NCI-H187 treated with DMSO at 0.1 percent for 48 hours (cell line): ENCODE measurements at places on chromosomes 3 and 15.
A peak's percentile ranks its signal among the peaks of the same experiment; 100 is the strongest.

GRCh38 chr3:194731506-194732073, 45.9 kb downstream of the FAM43A start:
- peak; percentile 29 for DNase-seq

DNA sequence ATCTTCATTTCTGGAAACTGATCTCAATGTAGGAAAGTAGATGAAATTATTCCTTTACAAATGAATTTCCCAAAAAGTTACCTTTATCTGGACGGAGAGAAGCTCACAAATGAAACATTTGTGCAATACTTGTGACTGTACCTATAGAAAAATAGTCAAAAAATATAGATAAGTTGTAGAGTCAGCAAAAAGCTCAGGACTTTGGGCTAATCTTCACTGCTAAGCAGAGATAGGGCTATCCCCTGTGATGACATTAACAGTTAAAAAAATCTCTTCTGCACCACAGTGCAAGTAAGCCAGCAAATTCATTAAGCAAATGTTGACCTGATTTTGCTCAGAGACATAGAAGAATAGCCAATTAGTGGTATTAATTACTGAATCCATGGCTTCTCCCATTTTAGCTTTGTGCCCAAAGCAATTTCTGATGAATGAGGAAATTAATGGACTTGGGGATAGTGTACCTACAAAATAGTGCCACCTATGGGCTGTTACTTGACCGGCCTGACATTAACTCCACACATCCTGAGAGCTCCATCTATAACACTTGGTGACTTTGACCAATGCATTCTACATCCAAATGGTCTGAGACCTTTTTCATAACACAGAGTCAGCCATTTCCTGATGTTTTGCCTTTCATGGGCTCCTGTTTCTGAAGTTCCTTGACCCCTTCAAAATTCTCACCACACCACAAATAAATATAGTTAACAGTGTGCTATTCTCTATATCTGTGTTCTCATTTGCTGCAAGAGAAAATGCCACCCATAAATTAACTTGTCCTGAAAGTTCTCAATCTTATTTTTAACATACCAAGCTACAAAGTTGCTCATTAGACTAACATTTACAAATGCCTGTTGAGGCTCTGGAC, 105.0 kb downstream of the SSR3 start:
- DNase-seq: peak; percentile 8

- no peak for DNase-seq
These were observed 617.5 kb upstream of the NECTIN3 start for GRCh38 chr3:110454066-110454465.

DNA sequence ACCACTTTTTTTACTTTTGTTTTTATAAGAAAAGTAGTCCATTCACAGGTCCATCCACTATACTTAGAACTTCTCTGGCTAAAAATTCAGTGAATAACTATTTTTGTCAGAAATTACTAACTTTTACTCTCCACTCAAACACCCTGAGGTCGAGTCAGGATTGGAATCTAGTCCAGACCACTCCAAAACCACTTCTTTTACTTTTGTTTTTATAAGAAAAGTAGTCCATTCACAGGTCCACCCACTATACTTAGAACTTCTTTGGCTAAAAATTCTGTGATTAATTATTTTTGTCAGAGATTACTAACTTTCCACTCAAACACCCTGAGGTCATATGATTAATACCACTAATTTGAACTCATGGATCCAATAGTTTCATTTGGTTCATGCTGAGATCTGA, 239.4 kb downstream of the RORA start:
- DNase-seq: no peak

DNA sequence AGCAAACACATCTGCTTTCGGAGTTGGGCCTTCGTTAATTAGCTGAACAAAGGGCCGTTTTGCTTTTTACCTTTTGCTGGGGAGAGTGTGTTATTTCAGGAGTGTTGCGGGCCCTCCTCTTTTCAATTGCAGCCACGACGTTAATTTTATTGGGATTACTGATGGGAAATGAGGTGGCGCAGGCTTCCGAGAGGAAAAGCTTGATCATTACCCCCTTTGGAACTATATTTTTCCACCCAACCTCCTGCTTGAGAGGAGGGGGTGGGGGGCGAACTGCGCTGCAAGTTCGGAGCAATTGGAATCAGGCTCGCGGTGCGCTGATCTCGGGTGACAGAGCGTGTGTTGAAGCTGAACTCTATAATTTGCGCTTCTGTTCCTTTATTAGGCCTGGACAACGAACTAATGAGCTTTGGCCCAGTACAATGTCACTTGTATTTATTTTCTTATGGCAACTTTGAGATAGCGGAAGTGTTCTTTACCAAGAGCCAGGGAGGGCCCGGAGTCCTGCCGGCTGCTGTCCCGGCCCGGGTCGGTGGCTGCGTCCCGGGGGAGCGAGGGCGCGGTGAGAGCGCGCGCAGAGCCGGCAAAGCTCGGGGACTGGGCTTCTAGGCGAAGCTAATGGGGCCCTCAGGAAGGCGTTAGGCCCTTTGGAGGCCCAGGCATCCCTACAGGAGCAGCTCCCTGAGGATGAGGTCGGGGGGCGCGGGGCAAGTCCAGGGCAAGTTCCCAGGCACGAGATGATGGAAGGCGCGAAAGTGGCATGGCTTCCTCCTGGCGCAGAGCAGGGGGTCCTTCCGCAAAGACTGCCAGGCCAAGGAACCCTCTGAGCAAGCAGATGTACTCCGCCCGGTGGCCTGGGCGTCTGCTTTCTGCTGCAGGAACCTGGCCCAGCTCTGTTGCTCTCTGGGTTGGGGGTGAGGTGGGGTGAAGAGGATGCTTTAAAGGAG, 12.9 kb downstream of the NR2F2 start:
- no peak for DNase-seq

DNA sequence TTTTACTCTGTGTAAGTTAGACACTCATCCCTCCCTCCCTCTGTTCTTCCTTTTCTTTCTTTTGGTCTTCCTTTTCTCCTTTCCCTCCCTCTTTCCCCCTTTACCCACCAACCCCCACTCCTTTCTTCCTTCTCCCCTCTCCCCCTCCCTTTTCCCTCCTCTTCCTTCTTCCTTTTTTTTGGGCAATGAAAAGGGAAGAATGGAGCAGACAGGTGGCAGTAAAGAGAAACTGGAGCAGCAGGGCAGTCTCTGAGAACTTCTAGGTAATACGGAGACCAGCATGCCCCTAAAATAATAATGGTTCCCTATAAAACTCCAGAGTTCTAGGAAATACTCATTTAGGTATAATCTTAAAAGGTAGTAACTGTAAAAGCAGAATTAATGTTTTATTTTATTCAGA, 11.4 kb upstream of the GPR171 start:
- no peak for DNase-seq

- DNase-seq: no peak
These were observed 703.2 kb upstream of the CCDC54 start for GRCh38 chr3:106673926-106674569.

- no peak for DNase-seq
These were observed 48.6 kb downstream of the CFAP92 start for GRCh38 chr3:128945041-128945877.
